Dermis microvascular lymphatic vessel endothelial cell (primary cell): ENCODE measurements at places on chromosomes 11 and 22.

DNA sequence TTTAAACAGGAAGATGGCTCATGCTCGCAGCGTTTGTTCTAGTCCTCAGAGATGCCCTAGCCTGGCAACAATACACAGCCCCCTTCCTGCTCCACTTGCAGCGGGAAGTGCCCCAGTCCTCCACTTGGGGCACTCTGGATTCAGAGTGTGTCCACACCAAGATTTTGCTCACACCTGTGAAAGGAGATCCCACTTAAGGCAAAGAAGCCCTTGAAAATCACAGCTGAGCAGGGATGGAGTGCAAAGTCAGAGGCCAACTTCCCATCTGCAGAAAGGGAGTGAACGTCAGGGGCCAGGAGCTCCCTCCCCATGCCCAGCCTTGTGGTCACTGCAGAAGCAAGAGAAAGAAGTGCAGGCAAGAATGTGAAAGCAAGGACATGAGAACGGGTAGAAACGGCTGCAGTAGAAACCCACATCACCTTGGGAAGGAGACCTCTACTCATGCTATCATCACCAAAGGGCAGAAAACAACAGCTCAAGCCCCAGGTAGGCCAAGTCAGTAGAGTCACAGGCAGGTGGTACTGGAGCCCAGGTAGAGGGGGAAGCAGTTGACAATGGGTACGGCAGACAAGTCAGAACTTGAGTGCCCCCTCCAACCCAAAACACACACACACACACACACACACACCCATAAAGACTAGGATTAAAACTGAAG is 157.4 kb downstream of the BUD13 start:
- DNase-seq = no peak

GRCh38 chr11:104898685-104899013 is 389 bp upstream of the CASP12 start:
- no peak for DNase-seq

DNA sequence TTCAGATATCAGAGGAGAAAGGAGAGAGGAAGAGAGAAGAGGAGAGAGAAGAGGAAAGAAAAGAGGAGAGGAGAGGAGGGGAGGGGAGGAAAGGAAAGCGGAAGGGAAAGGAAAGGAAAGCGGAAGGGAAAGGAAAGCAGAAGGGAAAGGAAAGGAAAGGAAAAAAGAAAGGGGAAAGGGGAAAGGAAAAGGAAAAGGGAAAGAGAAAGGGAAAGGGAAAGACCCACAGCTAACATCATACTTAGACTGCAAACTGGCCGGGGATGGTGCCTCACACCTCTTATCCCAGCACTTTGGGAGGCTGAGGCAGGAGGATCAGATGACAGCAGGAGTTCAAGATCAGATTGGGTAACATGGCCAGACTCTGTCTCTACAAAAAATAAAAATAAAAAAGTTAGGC is 11.4 kb downstream of the CHEK2 start:
- no peak for DNase-seq

DNA sequence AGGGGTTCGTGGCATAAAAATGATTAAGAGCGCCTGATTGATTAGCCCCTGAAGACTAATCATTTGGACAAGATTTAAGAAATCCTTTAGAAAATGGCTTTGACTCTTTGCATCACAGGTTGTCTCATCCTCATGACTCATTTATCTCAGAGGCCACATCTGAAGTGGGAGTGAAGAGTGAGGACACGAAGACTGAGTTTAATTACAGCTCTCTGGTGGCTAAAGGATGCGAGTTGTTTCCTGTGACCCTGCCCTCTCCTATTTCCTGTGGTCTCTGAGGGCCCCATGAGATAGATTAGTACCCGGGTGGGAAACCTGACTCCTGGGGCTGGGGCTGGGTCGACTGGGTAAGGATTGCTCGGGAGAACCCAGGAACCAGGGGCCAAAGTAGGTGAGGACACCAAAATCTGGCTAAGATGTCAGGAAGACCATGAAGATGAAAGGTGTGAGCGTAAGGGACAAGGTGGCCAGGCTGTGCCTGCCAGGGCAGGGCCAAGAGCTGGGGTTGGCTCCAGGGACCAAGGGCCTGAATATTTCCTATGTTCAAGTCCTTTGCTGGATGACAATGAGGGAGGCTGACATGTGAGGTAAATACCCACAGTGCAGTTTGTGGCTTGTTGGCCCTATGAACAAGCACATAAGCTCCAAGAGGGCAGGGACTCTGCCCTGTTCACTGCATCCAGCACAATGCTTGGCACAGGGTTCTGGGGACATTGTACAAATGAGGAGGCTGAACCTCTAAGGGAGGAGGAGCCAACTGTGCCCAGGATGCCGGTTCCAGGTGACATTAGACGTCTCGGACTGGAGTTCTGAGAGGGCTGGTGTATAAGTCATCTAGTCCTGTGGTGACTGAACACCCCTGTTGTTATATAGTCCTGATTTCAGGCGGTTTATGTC is 3.6 kb downstream of the OTOG start:
- no peak for DNase-seq

DNA sequence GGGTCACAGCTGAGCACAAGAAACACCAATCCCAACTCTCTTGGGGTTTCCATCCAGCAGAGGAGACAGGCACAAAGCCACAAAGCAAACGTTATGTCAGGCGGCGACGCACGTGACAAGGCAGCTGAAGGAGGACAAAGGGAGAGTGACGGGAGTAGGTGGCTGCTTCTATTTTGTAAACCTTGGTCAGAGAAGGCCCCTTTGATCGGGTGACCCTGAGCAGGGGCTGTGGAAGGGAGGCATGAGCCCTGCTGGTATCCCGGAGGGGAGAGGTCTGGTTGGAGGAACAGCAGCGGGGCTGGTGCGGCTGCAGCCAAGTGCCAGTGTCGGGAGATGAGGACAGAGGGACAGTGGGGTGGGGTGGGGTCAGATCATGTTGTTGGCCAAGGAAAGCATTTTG is 17.3 kb upstream of the RFPL3 start:
- no peak for DNase-seq

GRCh38 chr11:95625164-95625900 is 164.2 kb downstream of the FAM76B start:
- DNase-seq = no peak

- DNase-seq = no peak
Measured at GRCh38 chr11:132977241-132977640, 555.1 kb downstream of the OPCML start.

DNA sequence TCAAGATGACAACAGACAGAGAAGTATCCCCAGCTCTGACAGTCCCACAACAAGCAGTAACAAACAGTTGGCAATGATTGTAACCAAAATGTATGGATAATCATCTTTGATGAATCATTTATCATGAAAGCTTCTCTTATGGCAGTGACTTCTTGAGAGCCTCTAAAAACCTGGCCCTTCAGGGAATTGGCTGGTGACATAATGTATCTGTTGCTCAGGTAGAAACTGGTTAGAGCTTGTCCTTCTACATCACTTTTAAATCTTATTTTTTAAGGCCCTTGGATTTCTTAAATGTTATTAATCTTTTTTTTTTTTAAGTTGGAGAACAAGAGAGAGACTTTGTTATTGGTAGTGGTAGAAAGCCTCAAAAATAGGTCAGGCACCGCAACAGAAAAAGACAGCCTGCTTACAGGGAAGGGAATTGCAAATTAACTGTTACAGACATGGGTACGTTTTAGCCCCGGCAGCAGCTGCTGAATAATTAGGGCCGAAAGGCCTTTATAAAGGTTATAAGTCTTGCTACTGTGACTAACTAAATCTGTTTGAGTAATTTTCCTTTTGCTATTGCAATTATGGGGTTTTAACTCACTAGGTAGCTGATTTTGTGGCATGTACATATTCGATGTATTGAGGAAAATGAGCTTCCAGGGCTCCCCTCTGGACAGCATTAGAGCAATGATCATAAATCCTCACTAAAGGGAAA is 207.7 kb upstream of the LRRC4C start:
- no peak for DNase-seq

GRCh38 chr22:19442166-19442565 is 5.3 kb downstream of the C22orf39 start:
- no peak for DNase-seq

DNA sequence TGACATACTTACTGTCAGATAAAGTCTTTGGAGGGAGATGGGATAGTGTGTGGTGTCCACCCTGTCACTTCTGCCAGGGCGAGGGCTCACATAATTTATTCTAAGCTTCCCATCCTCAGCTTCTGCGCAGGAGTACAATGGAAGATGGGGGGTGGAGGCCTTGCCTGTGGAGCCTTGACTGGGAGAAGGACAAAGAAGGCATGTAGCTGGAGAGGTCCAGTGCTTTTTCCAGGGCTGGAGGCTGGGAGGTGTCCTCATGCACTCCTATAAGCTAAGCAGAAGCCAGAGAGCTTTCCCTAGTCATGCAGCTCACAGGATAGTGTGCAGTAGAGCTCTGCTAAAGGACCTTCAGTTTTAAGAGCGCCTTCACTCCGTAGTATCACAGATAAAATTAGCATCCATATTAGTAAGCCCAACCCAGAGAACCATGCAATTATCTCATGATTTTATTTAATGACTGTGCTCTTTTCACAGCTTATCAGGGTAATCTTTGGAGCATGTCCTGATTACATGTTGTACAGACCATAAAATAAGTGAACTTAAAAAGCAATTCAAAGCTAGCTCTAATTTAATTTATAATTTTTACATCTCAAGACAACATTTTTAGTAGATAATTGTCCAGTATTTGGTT is 148.3 kb downstream of the TEAD1 start:
- no peak for DNase-seq

DNA sequence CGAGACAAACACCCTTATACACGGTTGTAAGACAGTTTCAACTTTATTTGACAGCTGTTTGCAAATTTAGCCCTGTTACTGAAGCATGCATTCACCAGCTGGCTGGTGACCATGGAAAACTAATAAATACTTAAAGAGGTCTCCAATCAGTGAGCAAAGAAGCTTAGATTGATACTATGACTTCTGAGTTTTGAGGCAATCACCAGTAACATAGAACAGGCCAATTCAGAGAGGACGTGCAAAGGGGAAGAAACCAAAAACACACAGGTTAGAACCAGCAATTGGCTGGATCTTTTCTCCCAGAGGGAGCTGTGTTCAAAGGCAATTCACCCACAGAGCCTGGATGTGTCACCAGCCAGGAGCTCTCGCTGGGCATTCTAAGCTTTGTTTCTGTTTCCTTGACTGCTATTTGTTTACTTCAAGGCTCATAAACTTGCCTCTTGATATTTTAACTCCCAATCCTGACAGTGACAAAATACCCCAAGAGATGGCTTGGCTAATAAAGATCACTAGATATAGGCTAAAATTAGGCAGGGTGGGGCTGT is 113.6 kb upstream of the MTMR2 start:
- DNase-seq = no peak

- no peak for DNase-seq
Measured at GRCh38 chr22:24413271-24413670, 14.1 kb upstream of the ADORA2A start.

GRCh38 chr22:43879901-43880540 is 11.8 kb downstream of the PNPLA5 start:
- no peak for DNase-seq

- no peak for DNase-seq
Measured at GRCh38 chr11:113177671-113178070, 136.7 kb upstream of the TTC12 start.

DNA sequence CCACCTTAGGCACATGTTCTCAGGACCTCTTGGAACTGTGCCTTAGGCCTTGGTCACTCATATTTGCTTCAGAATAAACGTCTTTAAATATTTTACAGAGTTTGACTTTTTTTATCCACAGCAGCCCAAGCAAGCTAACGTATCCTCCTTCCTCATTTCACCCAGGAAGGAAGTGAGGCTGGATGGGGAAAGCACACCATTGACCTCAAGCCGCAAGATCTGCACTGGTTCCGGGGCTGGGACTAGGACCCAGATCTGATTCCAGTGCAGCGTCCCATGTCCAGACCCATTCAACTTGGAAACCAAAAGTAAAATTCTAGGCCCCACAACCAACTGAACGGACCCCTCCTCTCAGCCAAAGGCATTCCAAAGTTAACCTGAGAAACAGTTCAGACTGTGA is 2.4 kb upstream of the LGALS12 start:
- no peak for DNase-seq

DNA sequence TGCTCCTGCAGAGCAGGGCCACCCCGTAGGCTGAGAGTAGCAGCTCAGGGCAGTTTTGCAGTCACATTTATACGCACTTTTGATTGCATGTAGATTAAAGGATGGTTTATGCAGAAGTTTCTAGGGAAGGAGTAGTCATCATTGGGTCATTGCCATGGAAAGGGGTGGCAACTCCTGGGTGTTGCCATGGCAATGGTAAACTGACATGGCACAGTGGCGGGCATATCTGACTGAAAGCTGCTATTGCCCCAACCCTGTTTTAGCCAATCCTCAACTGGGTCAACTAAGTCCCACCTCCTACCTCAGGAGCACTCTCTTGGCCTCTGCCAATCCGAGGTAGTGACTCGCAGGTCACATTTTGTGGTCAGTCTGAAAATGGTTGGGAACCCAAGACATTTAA is 2.4 kb upstream of the ARSA start:
- DNase-seq = no peak

- no peak for DNase-seq
Measured at GRCh38 chr11:48182860-48183526, 33.6 kb upstream of the OR4B1 start.

- no peak for DNase-seq
Measured at GRCh38 chr22:30017375-30018223, 62.7 kb upstream of the HORMAD2 start.
